ENCODE measurements at places on chromosomes 5 and 9. TPM values are rescaled to one million over a fixed set of nuclear protein-coding genes. Genes with fewer than 3 reads are reported as not detected.

The N4BP3 gene
- total RNA-seq: 0.39 TPM

The NEUROG1 gene
- not detected for total RNA-seq

The PAEP gene
- not detected for total RNA-seq

The LRRC19 gene
- not detected for total RNA-seq

The OLFM1 gene
- total RNA-seq: not detected

The PPP3R2 gene
- not detected for total RNA-seq

The IL13 gene
- total RNA-seq: not detected

Data from HT-29 (cell line).